Activated CD4-positive, alpha-beta T cell treated with anti-CD3 and anti-CD28 coated beads, Interleukin-2, amount 50 U/mL, for 1 hour (primary cell): ENCODE measurements at places on chromosomes 5 and 9.

GRCh38 chr9:86550401-86550800 lies 196.2 kb upstream of the TUT7 start:
- DNase-seq = no peak

- DNase-seq = no peak
These were observed 824 bp downstream of the MXD3 start for GRCh38 chr5:177310757-177311391.

DNA sequence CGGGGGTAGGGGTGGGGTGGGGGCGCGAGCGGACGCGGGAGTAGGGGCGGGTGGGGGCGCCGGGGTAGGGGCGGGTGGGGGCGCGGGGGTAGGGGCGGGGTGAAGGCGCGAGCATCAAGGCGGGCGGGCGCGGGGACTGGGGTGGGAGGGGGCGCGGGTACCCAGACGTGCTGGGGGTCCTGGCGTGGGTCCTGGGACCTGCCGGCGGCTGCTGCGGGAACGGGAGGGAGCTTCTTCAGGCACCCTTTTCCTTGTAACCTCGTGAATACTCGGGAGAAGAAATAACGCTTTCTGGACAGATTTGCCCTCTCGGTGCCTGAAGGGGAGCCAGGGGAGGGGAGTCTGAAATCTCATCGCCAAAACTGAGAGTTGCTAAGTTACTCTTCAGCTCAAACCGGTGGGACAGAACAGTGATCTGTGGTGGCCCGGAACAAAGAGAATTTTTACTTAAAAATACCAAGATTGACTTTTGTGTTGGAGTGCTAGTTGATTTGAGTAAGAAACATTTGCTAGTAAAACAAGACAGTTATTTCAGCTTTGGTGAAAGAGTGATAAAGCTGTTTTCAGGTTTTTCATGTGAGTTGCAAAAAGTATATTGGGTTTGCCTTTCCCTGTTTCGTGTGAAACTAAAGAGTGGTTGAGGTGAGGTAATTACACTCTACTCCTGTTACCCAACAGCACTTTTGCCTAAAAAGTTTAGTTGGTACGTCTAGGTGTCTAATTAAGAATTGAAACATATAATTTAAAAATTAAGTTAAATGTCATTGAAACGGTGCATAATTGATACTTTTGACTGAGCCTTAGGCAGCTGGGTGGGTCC lies 643 bp downstream of the PLEKHG4B start:
- no peak for DNase-seq

DNA sequence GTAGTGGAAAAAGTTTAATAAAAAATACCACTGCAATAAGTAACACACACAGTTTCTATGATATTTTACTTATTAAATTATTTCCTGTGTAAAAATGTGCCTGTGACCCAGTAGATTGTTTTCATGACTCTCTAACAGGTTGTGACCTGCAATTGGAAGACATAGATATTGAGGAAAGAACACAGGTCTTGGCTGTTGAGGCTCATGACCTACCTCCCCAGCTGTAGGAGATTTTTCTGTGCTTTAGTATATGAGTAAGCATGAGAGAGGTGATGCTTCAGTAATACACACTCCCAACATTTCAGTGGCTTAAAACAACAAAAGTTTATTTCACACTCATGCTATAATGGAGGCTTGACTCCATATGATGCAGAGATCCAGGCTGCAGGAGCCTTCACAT lies 47.3 kb upstream of the TNC start:
- DNase-seq = no peak

DNA sequence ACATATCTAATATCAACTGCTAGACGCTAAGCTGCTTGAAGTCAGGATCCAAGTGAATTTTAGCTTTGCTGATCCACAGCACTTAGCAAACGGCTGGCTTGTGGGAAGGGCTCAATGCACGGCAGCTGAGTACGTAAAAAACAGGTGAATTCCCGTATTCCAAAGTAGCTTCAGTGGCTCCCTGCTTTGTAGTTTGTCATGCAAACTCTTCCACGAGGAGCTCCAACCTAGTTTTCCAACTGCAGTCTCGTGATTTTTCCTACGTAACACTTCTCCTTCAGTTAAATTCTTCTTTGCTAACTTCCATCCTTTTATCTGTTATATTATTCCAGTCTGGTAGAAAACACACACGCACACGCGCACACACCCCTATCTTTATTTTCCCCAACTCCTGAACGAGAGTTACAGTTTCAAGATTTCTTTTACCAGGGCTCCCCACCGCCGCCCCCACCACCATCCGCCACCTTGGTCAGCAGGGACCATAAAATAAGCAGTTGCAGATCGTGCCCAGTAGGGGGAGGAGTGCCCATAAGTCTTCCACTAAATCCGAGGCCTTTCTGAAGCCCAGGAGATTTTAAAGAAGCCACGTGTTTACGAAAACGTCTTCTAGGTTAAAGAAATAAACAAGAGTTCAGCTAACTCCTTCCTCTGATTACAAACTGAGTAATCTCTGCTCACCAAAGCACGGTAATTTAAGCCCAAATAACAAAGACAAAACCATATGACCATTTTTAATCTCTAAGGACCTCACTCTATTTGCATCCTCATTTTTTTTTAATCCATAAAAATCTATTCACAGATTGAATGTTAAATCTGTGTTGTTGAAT lies 34.8 kb upstream of the TRIO start:
- DNase-seq = no peak

- no peak for DNase-seq
These were observed 522.7 kb downstream of the HTR1A start for GRCh38 chr5:63439537-63439936.
